Lower leg skin (tissue), 4 donors: ENCODE measurements at places on chromosomes 1 and 21. TPM values are rescaled to one million over a fixed set of nuclear protein-coding genes. Genes with fewer than 3 reads are reported as not detected.

GRCh38 chr1:112881742-112882127 lies 74.3 kb downstream of the SLC16A1 start:
- DNase-seq, result peak; percentile 80

- no peak for DNase-seq
These were observed 125.1 kb upstream of the FGGY start for GRCh38 chr1:59171788-59172187.

DNA sequence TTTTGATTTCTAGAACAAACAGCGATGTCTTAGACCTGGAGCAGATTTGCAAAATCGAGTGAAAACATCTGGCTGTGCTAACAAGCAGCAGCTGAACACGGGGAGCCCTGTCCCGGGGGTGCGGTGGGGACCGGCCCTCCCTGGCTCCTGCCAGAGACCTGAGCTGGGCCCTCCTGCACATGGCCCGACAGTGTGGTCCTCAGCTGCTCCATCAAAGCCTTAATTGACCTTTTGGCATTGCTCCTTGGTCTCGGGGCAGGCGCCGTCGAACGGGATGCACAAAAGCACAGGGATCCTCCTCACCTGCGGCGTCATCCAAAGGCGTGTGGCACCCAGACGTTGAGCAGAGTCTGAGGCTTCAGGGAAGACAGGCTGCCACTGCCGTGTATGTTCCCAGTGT lies 73.2 kb downstream of the PRDM16 start:
- no peak for DNase-seq

- DNase-seq, result no peak
These were observed 44.0 kb downstream of the PLPP3 start for GRCh38 chr1:56535362-56535761.

The USH2A gene
- total RNA-seq, result not detected

- DNase-seq, result no peak
These were observed 1052.8 kb downstream of the BRINP3 start for GRCh38 chr1:189424746-189425331.
